ENCODE measurements at places on chromosomes 11 and 22.

DNA sequence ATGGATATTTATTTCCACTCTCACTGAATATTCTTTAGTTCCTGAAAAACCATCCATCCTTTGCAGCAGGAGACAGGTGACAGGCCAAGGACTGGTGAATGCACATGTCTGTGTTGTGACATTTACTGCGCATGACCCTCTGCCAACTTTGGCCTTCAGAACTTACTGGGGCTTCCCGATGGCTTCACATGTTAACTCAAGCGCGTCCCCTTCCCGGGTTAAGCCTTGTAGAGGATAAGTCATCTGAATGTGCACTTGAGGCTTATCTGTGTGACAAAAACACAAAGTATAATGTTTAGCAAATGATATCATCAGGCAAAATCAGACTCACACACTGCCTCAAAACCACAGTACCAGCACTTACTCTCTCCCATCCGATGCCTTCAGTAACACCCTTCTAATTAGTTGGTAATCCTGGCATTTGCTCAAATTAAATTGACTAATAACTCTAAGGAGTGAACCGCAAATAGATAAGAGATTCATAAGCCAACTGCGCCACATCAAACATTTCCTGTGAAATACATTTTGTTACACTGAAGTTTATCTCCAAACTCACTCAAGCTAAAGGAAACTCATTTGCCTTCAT is 286.4 kb downstream of the CADM1 start:
- peaks cover 5% of the 10 kb centered on the region for H3K36me3 ChIP-seq
- H3K4me1 ChIP-seq, result no peaks in the 10 kb centered on the region
- DNase-seq, result no peak
- H3K4me3 ChIP-seq, result no peak overlapping the region

- DNase-seq, result no peak
- no peaks in the 10 kb centered on the region for H3K36me3 ChIP-seq
- no peaks in the 10 kb centered on the region for H3K4me1 ChIP-seq
- no peak overlapping the region for H3K27ac ChIP-seq
- H3K4me3 ChIP-seq, result no peak overlapping the region
Observed at GRCh38 chr11:69245491-69246345, 48.2 kb upstream of the MYEOV start.

GRCh38 chr11:123760894-123761293 is 6.6 kb upstream of the OR6X1 start:
- H3K4me1 ChIP-seq, result no peaks in the 10 kb centered on the region
- H3K4me3 ChIP-seq, result no peak overlapping the region
- no peaks in the 10 kb centered on the region for H3K36me3 ChIP-seq
- DNase-seq, result no peak
- H3K27ac ChIP-seq, result no peak overlapping the region

- no peak for DNase-seq
- no peaks in the 10 kb centered on the region for H3K36me3 ChIP-seq
- no peaks in the 10 kb centered on the region for H3K4me1 ChIP-seq
- H3K27me3 ChIP-seq, result no peaks in the 10 kb centered on the region
- no peak overlapping the region for H3K27ac ChIP-seq
Observed at GRCh38 chr11:88017666-88018065, 157.6 kb downstream of the RAB38 start.

DNA sequence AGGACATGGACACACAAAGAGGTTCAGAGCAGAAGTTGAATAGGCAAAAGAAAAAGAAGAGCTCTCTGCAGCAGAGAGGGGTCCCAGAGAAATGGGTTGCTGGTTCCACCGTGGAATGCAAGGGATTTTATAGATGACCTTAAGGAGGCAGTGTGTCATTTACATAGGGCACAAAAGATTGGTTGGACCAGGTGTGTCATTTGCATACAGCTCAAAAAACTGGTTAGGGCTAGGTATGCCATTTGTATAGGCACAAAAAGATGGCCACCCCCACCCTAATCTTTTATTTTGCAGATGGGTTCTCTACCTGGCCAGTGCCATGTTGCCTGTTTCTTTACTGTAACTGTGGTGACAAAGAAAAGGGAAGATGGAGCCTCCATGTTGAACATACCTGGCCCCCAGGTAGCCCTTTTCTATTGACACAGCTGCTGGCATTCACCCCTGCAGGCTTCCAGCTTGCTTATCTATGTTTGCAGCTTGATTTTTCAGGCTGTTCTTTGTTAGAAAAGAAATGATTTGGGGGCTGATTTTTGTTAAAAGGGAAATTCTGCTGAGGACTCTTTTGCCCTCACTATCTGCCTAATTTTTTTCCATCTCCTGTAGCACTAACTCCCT is 3.1 kb upstream of the CAVIN3 start:
- H3K36me3 ChIP-seq, result no peaks in the 10 kb centered on the region
- no peak overlapping the region for H3K27ac ChIP-seq
- no peak for DNase-seq
- H3K27me3 ChIP-seq, result no peaks in the 10 kb centered on the region
- H3K4me1 ChIP-seq, result peaks cover 18% of the 10 kb centered on the region

- H3K36me3 ChIP-seq, result no peaks in the 10 kb centered on the region
- H3K4me1 ChIP-seq, result no peaks in the 10 kb centered on the region
Observed at GRCh38 chr11:85902353-85902752, 47.2 kb downstream of the CCDC83 start.

- no peaks in the 10 kb centered on the region for H3K36me3 ChIP-seq
- H3K4me3 ChIP-seq, result no peak overlapping the region
Observed at GRCh38 chr11:13028322-13028721, 19.2 kb downstream of the RASSF10 start.

- H3K4me1 ChIP-seq, result peaks cover 21% of the 10 kb centered on the region
- peak; percentile 80 for DNase-seq
- no peak overlapping the region for H3K4me3 ChIP-seq
- peak overlapping the region; percentile 73 for H3K27ac ChIP-seq
- H3K27me3 ChIP-seq, result peaks cover 6% of the 10 kb centered on the region
- no peaks in the 10 kb centered on the region for H3K36me3 ChIP-seq
Observed at GRCh38 chr22:37229805-37230672, 14.0 kb downstream of the RAC2 start.

GRCh38 chr22:44211256-44211945 is 30.7 kb downstream of the PARVG start:
- H3K27ac ChIP-seq, result no peak overlapping the region
- no peaks in the 10 kb centered on the region for H3K27me3 ChIP-seq
- DNase-seq, result no peak
- H3K4me1 ChIP-seq, result no peaks in the 10 kb centered on the region
- no peak overlapping the region for H3K4me3 ChIP-seq
- H3K36me3 ChIP-seq, result no peaks in the 10 kb centered on the region

GRCh38 chr11:128593281-128593680 is 5.9 kb upstream of the ETS1 start:
- H3K36me3 ChIP-seq, result no peaks in the 10 kb centered on the region
- H3K27me3 ChIP-seq, result no peaks in the 10 kb centered on the region
- DNase-seq, result no peak
- no peaks in the 10 kb centered on the region for H3K4me1 ChIP-seq

DNA sequence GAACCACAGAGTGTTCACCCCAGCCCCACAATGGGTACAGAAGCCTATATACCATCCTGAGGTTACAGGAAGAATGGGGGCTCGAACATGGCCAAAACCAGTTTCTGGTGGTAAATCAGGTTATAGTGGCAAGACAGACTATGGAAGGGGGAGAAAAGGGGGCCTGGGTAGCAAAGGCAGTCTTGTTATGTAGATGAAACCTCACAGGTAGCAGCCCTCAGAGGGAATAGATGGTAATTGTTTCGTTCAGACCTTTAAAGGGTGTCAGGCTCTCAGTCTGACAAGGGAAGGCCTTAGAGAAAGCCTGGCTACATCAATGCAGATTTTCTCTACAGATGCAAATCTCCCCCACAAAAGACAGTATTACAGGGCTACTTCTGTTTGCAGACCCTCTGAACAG is 3.4 kb downstream of the CAPN1 start:
- H3K27ac ChIP-seq, result no peak overlapping the region
- no peak overlapping the region for H3K4me3 ChIP-seq
- no peaks in the 10 kb centered on the region for H3K27me3 ChIP-seq
- peaks cover 45% of the 10 kb centered on the region for H3K36me3 ChIP-seq

GRCh38 chr22:48054596-48054995 is 1292.1 kb downstream of the TBC1D22A start:
- no peaks in the 10 kb centered on the region for H3K36me3 ChIP-seq
- no peaks in the 10 kb centered on the region for H3K4me1 ChIP-seq
- DNase-seq, result peak; percentile 23
- H3K4me3 ChIP-seq, result no peak overlapping the region
- no peak overlapping the region for H3K27ac ChIP-seq

DNA sequence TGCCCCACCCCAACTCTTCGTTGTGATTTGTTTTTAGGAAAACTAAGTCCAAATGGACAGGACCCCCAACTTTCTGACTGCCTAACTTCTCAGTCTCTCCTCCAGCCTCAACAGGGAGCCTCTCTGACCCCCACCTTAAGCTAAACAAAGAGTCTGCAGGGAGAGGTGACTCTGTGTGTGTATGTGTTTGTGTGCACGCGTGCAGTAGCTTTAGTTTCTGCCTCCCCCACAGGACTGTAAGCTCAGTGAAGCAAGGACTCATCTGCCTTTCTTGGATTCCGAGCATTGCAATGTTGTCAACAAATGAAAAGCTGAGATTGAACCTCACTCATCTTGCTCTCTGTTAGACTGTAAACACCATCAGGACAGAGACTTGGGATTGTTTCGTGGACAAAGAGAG is 7.9 kb downstream of the SNAP29 start:
- H3K27me3 ChIP-seq, result no peaks in the 10 kb centered on the region
- H3K4me1 ChIP-seq, result peaks cover 51% of the 10 kb centered on the region

- DNase-seq, result no peak
- no peaks in the 10 kb centered on the region for H3K27me3 ChIP-seq
- no peak overlapping the region for H3K27ac ChIP-seq
- peaks cover 100% of the 10 kb centered on the region for H3K36me3 ChIP-seq
Observed at GRCh38 chr22:41656556-41656955, 32.1 kb downstream of the SNU13 start.

DNA sequence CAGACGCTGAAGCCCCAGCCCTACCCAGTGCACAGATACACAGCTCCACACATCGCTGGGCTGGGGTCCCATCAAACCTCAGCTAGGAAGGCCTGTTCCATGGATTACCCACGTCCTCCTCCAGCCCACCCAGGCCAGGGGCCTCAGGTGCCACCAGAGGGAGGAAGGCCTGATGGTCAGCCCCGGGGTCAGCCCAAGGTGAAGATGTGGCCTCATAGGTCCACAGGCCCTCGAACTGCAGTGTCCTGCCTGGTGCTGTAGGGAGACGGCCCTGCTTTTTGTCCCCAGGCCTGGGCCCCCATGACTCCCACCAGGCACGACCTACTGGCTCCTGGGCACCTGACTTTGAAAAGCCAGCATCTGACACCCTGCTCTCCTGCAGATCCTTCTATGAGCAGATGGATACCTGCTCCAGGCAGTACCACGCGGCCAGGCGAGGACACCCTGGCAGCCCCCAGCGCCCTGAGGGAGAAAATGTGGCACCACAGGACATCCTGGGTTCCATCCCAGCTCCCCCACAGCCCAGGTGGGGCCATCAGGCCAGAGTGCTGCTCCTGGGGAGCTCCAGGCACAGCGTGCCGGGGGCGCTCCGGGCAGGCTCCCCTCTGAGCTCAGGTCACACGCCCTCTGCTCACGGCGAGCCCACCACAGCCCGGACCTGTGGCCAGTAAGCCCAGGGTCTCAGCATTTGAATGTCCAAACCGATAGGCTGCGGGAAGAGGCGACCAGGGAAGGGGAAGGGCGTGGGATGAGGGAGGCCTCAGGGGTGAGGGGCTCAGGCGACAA is 15.8 kb upstream of the MOB2 start:
- H3K4me3 ChIP-seq, result no peak overlapping the region
- H3K27me3 ChIP-seq, result no peaks in the 10 kb centered on the region
- no peak for DNase-seq

DNA sequence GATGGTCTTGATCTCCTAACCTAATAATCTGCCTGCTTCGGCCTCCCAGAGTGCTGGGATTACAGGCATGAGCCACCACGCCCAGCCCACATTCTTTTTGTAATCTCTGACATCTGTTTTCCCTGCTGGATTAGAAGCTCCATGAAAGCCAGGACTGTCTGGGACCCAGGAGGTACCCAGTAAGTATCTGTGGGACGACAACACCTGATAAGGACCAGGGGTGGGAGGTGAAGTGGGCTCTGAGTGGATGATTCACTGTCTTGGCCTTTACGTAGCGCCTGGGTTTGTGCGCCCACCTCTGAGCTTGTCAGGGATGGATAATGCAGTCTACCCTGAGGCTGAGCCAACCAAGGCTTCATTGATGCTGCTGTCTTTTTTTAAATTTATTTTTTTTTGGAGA is 118.8 kb downstream of the ABTB2 start:
- H3K27me3 ChIP-seq, result no peaks in the 10 kb centered on the region
- no peak overlapping the region for H3K4me3 ChIP-seq
- peaks cover 8% of the 10 kb centered on the region for H3K4me1 ChIP-seq
- DNase-seq, result no peak
- H3K27ac ChIP-seq, result no peak overlapping the region

- H3K27me3 ChIP-seq, result no peaks in the 10 kb centered on the region
- no peaks in the 10 kb centered on the region for H3K36me3 ChIP-seq
- DNase-seq, result no peak
- H3K4me1 ChIP-seq, result no peaks in the 10 kb centered on the region
Observed at GRCh38 chr11:124470561-124471227, 25.2 kb upstream of the OR8B8 start.

- H3K4me1 ChIP-seq, result no peaks in the 10 kb centered on the region
- H3K4me3 ChIP-seq, result no peak overlapping the region
- no peak overlapping the region for H3K27ac ChIP-seq
Observed at GRCh38 chr11:1472180-1473005, 14.2 kb downstream of the MOB2 start.

DNA sequence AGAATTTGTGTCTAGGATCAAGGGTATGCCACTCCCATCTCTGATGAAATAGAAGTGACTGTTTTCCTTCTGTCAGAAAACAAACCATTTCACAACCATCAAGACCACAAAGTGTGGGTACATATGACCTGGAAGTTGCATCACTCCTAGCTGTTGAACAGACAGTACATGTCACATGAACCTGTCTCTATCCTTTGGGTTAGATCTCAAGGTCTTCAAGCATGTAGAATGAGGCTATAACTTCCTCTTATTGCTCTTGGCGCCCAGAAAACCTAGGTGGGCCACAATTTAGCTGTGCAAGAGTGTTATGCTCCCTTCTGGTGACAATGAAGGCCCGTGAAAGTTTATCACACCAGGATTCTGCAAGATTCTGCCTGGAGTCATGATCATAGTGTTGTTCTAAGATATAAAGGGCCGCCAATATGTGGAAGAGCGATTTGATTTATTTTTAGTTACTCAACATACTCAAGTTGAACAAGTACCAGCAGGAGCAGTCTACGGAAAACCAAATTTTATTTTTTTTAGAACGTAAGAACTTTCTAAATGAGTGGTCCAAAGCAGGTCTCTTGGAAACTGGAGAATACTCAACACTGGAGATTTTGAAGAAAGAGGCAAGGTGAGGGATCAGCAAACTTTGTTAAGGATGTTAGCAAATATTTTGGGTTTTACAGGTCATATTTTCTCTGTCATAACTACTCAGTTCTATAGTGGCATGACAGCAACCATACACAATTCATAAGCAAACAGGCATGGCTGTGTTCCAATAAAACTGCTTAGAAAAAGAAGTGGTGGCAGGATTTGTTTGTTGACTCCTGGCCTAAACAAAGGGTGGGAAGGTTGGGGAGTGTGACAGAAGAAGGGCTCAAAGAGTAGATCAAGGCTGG is 101.8 kb downstream of the USP35 start:
- no peak overlapping the region for H3K4me3 ChIP-seq
- DNase-seq, result no peak
- H3K27me3 ChIP-seq, result no peaks in the 10 kb centered on the region
- peak overlapping the region; percentile 56 for H3K27ac ChIP-seq
- H3K4me1 ChIP-seq, result peaks cover 18% of the 10 kb centered on the region

Data from upper lobe of right lung (tissue), 1 donor.